Left kidney (tissue), 8 donors: ENCODE measurements at places on chromosomes 5 and 9.

GRCh38 chr5:83482961-83483360, 11.4 kb downstream of the VCAN start:
- DNase-seq: no peak

DNA sequence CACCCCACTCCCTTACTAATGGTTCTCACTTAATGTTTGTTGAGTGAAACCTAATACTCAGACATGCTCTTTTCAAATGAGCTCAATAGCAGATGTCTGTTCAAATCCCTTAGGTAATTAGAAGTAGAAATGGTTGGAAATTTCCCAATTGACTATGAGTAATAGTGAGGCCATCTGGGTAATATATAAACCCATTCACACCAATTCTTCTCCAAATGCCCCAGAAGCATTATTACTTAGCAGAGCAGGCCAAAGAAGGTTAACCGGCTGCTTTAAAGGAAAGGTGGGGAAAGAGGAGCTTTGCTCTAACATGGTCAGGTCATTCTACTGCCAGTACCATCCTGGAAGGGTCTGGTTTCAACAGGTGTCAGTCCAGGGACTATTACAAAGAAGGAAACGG, 119.5 kb upstream of the MTAP start:
- no peak for DNase-seq

DNA sequence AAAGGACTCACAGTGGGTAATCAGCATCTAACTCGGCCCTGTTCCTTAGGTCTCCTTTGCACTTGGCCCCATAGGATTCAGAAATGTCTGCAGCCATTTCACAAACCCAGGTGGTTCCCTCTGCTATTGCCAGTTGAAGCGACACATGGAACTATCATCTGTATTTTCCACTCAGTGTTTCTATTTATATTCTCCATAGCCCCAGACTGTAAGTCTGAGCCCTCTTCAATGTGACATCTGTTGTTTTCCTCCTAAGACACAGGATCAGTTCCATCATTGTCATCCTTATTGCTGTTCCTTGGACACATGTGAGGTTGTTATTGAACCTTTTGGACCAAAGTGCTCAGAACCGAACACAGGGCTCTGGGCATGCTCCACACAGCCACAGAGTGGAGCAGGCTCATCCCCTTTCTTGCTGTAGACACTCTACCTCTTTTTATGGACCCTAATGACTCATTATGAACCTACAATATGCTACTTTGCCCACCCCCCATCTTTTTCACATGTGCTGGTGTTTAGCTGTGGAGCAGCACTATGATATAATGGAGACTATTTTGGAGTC, 36.4 kb downstream of the GARNL3 start:
- no peak for DNase-seq

DNA sequence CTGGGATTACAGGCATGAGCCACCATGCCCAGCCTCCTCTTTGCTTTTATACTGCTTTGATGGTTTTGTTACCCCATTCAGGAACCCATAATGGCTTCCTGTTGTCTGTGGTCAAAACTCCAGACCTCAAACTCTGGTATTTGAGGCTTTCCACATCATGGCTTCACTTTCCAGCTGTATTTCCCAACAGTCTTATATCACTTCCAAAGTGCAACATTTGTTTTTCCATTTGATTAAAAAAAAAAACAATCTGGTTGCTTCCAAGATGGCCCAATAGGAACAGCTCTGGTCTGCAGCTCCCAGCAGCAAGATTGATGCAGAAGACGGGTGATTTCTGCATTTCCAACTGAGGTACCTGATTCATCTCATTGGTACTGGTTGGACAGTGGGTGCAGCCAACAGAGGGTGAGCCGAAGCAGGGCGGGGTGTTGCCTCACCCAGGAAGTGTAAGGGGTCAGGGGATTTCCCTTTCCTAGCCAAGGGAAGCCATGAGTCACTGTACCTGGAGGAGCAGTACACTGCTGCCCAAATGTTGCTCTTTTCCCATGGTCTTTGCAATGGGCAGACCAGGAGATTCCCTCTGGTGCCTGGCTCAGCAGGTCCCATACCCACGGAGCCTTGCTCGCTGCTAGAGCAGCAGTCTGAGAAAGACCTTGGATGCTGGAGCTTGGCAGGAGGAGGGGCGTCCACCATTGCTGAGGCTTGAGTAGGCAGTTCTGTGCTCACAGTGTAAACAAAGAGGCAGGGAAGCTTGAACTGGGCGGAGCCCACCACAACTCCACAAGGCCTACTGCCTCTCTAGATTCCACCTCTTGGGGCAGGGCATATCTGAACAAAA, 458.4 kb downstream of the KDM4C start:
- no peak for DNase-seq

DNA sequence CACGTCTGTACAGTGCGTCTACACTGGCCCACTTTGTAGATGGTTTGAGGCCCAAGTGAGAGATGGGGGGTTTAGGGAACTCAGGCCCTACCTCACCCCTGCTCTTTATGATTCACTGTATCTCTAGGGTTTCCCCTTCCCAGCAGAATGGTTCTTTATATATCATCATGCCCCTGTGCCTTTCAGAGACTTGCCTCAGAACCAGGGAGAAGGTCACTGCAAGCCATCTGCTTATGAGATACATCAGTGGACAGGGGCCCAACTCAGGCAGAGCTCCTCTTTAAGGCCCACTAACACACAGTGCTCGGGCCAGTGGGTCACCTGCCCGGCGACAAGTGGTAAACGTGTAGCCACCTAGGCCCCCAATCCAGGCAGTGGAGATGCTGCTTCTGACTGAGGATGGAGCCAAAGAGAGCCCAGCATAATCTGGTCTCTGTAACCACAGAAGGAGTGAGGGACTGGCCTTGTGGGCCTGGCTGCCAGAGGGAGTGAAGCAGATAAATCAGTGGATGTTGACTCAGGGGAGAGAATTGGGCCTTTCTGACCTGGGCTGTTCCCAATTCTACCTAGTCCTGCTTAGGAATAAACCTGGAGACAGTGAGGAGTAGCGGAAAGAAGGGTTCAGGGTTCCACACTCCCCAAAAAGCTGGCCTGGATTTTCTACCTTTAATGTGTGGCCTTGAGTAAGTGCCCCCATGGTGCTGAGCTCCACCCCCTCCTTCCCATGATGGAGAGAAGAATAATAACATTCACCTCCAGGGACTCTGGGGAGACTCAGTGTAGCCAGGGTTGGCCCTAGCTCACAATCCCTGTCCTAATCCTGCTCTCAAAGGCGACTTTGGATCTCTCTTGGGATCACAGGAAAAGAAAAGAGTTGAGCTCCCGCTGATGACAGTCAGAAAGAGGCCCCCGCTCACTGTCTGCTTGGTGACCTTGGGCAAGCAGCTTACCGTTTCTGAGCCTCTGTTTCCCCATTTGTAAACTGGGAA, 2.8 kb upstream of the DUSP1 start:
- no peak for DNase-seq

GRCh38 chr5:151581812-151582583, 9.1 kb downstream of the FAT2 start:
- DNase-seq: no peak

DNA sequence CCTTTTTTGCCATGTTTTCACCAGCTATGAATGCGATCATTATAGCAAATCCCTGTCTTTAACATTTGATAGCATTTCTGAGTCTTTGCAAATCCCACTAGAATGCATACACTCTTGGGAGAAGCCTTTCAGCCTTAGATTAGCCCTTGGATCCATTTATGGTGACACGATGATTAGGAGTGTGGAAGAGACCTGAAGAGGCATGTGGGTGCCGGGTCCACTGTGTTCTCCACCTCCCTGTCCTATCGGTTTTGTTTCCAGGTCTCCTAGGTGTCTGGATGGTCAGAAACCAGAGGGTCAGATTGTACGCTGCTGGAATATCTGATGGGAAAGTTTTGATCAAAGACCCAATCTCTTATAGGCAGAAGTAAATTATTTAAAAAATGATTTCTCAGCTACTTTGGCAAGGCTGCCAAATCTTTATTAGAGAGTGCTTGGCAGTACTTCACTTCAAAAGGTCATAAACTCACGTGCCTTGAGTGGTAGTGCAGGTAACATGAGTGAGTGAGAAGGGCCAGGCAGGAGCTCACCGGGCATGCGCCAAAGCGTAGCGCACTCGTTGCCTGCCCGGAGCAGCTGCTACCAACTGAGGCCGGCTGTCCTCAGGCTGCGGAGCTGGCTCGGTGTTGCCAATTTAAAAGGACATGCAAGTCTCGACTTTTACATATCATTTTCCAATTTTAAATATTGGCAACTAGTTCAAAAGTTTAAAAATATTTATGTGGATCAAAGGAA, 51.3 kb downstream of the PCSK5 start:
- DNase-seq: no peak

GRCh38 chr9:125649826-125650225, 57.2 kb downstream of the MAPKAP1 start:
- no peak for DNase-seq

- no peak for DNase-seq
Observed at GRCh38 chr9:90645721-90646120, 3.1 kb upstream of the DIRAS2 start.

- DNase-seq: no peak
Observed at GRCh38 chr5:158811350-158811749, 288.4 kb downstream of the EBF1 start.

DNA sequence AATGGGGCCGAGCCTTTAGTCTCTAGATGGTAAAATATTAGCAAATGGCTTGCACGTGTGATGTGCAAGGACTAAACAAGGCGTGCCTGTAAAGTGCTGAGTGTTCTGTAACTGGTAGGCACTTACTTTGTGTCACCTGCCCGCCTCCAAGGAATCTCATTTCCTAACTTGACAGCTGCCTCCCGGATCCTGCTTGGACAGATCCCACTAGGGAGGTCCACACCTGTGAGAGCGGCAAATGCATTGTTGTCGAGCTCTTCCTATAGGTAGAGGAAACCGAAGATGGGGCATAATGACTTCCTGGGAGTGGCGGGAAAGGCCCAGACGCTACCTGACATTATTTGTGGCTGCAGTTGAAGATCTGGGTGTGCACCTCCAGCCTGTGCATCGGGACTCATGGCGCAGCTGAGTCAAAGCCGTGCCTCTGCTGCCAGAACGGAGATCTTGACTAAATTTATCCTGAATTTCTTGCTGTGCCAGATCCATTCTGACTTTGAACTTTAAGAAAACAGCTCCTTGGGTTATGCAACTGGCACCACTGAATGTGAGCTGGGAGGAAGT, 79.8 kb downstream of the TENT4A start:
- no peak for DNase-seq

- DNase-seq: no peak
Observed at GRCh38 chr5:55911784-55912653, 60.9 kb downstream of the IL31RA start.
